ACHN (cell line): ENCODE measurements at places on chromosomes 7 and 10.

- DNase-seq, result no peak
Observed at GRCh38 chr10:133325440-133326222, 11.1 kb downstream of the CALY start.

- DNase-seq, result peak; percentile 43
Observed at GRCh38 chr7:17940951-17941431, 697 bp upstream of the SNX13 start.

DNA sequence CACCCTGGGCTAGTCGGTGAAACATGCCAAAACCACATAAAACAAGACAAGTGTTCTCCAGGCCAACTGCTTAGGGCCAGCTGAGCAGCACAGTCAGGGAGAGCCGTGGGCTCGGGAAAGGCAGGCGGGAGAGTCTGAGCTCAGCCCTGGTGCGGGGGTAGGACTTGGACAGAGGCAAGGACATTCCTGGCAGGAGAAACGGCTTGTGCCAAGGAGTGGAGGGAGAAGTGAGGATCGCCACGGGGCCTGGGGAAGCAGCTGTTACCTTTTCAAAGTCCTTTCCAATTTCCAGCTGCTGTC, 4.2 kb downstream of the ELN start:
- no peak for DNase-seq

- DNase-seq, result no peak
Observed at GRCh38 chr10:117896517-117896916, 150.2 kb downstream of the RAB11FIP2 start.

- DNase-seq, result no peak
Observed at GRCh38 chr10:55464083-55464482, 663.1 kb upstream of the PCDH15 start.

DNA sequence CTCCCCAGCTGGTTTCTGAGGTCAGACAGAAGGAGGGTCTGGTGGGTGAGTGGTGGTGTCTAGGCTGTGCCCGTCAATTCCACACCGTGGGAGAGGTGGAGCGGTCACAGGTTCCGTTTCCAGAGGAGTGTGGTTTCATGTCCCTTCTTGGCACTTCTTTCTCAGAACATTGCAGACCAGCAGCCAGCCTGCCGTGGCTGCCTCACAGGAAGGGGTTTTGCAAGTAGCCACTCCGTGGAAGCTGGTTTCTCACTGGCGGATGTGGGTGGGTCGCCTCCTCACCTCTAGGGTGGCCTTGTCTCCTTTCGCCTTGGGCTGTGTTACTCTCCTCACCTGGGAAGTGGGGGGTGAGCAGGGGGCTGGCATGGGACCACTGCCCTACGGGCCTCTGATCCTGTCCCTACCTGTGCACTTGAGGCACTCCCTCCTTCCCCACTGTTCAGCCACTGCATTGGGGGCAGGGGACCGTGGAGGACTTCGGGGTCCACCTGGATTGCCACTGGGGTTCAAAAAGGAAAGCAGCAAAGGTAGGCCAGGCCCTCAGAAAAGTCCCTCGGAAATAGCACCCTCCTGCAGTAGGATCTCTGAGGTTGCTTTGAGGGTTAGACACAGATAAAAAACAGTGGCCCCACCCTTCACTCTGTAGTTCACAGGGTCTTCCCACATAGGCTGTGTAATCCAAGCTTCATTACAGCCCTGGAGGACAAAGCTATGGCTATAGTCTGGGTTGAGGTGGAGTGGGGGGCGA, 33.9 kb downstream of the TSPAN14 start:
- no peak for DNase-seq

- no peak for DNase-seq
Observed at GRCh38 chr10:7547829-7548228, 118.9 kb downstream of the ITIH5 start.

DNA sequence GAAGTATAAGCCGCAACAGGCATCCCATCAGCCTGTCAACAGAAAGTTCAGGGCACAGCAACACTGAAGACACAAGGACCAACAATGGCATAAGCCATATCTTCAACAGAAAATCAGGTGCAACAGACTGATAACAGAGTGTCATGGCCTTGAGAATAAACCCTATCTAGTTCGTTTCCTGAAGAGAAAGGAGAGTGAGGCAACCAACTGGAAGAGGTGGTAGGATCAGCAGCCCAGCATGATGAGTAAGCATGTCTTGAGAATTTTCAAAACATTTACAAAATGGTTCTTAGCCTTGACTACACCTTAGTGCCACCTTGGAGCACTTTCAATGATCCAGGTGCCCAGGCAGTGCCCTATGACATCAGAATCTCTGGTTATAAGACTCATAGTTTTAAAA, 290.2 kb upstream of the SEMA3C start:
- no peak for DNase-seq

GRCh38 chr10:6364893-6365292, 162.2 kb downstream of the PFKFB3 start:
- no peak for DNase-seq

- no peak for DNase-seq
Observed at GRCh38 chr7:93877742-93878141, 12.8 kb downstream of the TFPI2 start.

GRCh38 chr7:106609416-106609815, 51.5 kb downstream of the CCDC71L start:
- DNase-seq, result peak; percentile 23

GRCh38 chr7:36165059-36165458, 12.0 kb downstream of the EEPD1 start:
- DNase-seq, result no peak

- no peak for DNase-seq
Observed at GRCh38 chr10:83459124-83459523, 680.2 kb upstream of the GHITM start.

DNA sequence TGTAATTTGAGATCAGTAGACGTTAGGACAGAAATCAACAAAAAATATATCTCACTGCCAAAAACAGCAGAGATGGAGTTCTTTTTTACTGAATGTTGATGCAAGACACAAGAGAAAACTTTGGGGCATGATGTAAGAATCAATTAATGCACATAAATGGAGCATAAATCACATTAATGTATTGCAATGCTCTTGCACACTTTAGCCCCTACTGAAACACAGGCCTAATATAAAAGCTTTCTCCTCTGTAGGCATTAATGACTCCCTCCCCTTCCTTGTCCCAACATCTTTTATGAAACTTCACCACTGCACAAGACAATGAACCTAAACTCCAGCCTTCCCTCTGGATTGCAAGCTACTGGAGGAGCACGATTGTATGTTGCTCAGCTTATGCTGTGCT, 58.8 kb downstream of the CACNA2D1 start:
- no peak for DNase-seq

- DNase-seq, result peak; percentile 69
Observed at GRCh38 chr7:66237906-66238772, 33.0 kb downstream of the TPST1 start.

GRCh38 chr7:23863209-23863787, 153.3 kb downstream of the STK31 start:
- DNase-seq, result peak; percentile 48

DNA sequence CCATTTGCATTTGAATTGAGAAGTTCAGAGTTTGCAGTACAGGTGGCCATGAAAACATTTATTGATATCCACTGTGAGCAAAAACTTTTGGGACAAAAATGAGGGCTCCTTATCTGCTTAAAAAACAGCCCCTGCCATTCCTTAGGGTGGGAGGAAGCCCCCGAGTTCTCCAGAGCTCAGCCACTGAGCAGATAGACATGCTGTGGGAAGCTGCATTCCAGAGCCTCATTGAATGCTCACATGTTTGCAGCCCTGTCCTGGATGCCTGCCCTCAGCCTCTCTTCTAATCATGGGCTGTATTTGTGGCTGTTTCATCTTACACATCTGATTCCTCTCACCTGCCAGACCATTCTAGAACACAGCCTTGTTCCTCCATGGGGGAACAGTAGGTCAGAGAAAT, 33.3 kb downstream of the PLPP4 start:
- no peak for DNase-seq

DNA sequence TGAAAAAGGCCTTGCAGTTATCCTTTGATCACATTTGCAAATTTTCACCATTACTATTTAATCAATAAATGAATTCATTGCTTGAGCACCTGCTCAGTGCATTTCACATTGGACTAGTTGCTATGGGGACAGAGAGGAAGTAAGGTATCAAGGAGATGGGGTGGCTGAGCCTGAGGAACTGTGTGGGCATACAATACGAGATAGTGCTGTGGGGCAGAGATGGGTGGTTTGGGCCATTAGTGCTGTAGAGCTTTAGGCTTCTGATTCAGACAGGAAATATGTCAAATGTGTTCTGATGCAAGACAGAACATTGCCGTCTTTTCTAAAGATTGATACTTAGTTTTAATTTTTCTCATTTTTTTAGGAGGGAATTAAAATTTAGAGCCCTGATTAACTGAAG, 13.2 kb downstream of the ITGB8 start:
- no peak for DNase-seq

DNA sequence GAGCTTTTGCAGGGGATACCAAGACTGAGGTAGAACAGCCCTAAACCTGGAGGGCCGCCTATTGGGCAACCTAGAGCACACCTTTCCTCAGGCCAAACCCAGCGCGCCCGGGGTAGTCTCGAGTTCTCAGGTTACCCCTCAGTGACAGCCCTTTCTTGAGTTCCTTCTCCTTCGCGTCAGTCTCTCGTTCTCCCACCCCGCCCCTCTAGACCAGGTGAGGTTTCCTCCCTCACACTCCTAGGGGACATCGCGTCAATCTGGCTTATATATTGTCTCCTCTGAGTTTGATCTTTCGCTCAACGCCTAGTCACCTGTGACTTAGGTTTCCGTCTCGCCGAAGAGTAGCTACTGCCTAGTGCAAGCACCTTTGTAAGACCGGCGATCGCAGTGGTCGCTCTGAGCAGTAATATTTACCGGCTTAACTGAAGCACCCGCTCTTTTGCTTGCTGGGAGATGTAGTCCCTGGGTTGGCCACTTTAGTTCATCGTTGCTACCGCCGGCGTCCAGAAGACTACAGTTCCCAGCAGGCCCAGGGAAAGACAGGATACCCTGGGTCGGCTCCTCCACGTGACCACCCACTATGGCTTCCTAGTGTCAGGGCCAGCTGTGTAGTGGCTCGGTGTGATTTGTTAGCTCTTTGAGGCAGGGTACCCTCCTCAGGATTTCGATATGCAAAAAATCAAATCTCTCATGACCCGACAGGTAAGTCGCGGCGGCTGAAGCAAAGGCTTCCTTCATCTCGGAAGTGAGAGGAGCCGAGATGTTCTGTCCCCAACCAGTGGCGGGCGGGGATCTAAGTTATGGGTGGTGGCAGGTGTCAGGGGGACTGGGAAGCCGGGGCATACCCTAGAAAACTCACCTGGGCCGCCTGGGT, at the start of gene VPS50:
TSS of gene VPS50 (plus strand) at position 568 of the 874 bp plus-strand sequence. CDS start at position 670, 102 bp downstream.
- DNase-seq, result peak; percentile 99
